ENCODE measurements at places on chromosomes 12 and 14.
A peak's percentile ranks its signal among the peaks of the same experiment; 100 is the strongest.

DNA sequence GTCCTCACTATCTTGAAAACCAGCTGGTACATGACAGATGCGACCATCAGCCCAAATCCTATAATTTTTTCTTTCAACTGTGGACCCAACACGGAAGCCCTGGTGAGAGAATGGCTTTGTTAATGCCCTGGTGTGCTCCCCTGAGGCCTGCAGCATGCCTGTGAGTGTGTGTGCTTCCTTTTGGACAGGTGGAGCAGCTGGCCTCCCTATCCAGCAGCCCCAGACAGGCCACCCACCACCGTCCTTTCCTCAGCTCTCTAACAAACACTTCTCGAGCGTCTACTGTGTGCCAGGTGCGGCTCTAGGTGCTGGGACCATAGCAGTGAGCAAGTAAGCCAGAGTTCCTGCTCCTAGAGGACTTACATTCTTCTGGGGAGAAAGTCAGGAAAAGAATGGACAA is 78.9 kb upstream of the GZMB start:
- no peak for DNase-seq

GRCh38 chr12:14327711-14328110 is 37.8 kb upstream of the ATF7IP start:
- DNase-seq, result no peak

- no peak for DNase-seq
Observed at GRCh38 chr12:114920771-114921554, 237.0 kb upstream of the TBX3 start.

GRCh38 chr12:49974677-49975317 is 2.0 kb downstream of the AQP6 start:
- no peak for DNase-seq

DNA sequence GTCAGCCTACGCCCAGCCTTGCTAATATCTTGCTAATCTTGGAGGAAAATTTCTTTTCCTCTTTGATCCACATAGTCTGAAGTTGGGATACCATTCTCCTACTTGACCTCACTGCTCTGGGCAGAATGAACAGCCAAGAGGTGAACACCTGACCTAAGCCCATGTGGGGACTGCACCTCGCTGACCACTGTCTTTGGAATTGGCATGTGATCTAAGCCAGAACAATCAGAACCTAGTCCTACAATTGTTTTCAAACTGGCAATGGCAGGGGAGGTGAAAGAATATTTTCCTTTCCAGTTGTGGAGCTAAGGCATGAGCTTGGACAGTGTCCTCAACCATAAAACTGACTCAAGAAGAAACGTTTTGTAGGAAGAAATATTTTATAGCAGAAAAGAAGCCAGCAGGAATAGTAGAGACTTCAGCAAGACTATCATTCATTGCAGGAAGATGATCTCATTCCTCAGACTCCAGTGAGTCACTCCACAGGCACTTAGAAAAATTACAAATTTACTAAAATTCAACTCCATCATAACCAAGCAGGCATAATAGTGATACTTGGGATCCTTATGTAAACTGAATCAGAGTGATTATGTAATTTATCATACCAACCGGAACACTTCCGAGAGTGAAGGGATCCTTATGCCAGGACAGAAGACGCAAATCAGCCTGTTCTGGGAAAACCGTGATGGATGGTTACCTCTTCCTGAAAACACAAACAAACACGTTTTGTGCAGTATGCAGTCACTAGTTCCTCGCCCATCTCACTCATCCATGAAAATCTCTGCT is 14.7 kb downstream of the PTPRO start:
- no peak for DNase-seq

DNA sequence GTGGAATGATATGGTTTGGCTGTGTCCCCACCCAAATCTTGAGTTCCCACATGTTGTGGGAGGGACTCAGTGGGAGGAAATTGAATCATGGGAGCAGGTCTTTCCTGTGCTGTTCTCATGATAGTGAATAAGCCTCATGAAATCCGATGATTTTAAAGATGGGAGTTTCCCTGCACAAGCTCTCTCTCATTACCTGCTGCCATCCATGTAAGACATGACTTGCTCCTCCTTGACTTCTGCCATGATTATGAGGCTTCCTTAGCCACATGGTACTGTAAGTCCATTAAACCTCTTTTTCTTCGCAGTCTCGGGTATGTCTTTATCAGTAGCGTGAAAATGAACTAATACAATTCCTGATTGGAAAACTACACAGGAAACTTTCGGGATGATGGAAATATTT is 100.5 kb downstream of the TSHR start:
- DNase-seq, result no peak

DNA sequence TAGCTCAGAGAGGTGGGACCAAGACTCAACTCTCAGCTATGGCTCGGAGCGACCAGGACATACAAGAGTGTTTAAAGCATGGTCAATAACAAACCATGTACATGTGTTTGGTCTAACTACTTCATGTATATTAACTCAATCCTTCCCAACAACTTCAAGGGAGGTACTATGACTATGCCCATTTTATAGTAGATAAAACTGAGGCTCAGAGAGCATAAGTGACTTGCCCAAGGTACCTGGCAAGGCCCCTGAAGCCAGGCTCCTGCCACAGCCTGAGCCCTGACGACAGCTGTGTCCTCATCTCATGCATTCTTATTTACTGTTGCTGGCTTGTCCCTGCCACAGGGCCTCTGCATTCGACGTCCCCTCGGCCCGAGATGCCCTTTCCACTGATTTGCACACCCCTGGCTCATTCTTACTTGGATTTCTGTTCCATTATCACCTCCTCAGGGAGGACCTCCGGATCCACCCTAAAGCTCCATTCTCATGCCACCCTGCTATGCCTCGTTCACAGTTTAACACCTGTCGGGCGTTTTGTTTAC is 2.6 kb downstream of the TESC start:
- DNase-seq, result no peak

- no peak for DNase-seq
Observed at GRCh38 chr12:905261-906031, 44.0 kb downstream of the RAD52 start.

GRCh38 chr12:67893022-67893580 is 96.1 kb upstream of the IFNG-AS1 start:
- DNase-seq, result no peak

- peak; percentile 11 for DNase-seq
Observed at GRCh38 chr14:102363182-102363943, 622 bp downstream of the TECPR2 start.

GRCh38 chr14:63478437-63478852 is 64.7 kb downstream of the PPP2R5E start:
- DNase-seq, result no peak

- DNase-seq, result no peak
Observed at GRCh38 chr12:29088611-29089219, 60.4 kb upstream of the FAR2 start.

DNA sequence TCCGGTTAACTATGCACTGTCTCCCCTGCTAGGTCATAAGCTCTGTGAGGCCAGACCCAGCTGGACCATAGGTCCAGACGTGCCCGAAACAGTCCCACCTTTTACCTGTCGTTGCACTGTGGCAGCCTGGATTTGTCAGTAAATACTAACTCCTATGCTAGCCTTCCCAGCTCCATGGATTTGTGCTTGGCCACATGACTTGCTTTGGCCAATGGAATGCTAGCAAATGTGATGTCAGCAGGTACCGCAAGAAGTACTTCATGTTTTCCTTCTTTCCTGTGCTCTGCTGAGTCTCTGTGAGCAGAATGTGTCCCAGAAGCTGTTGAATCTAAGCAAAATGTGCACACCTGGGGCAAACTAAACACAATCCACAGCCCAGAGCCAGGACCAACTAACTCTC is 157.2 kb downstream of the ANO2 start:
- DNase-seq, result no peak

GRCh38 chr14:105413544-105413886 is 6.1 kb upstream of the MTA1 start:
- DNase-seq, result no peak

GRCh38 chr12:86264451-86265328 is 8.5 kb upstream of the MGAT4C start:
- no peak for DNase-seq
